Spleen (tissue), 13 donors: ENCODE measurements at places on chromosomes 5 and 9.

GRCh38 chr5:53512539-53512938, 32.1 kb downstream of the FST start:
- DNase-seq = no peak

GRCh38 chr9:129352146-129352865, 174.2 kb upstream of the IER5L start:
- no peak for DNase-seq

GRCh38 chr5:80466669-80467485, 21.0 kb upstream of the FAM151B start:
- no peak for DNase-seq

DNA sequence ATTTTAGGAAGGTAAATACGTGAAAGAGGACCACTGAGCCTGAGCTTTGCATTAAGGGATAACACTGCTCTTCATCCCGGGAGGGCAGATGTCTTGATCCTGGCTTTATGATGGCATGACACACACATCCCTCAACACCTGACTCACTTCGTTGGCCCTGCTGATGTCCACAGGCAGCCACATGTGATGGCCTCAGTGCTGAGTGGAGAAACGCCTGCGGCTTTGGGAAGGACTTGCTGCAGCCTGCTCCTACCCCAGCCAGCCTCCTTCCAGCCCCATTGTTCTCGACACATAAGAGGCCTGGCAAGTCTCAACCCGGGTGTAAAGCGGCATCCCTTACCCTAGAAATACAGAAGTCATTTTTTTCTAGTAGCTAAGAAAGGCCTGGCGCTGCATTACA, 169.0 kb downstream of the SYK start:
- DNase-seq = no peak

DNA sequence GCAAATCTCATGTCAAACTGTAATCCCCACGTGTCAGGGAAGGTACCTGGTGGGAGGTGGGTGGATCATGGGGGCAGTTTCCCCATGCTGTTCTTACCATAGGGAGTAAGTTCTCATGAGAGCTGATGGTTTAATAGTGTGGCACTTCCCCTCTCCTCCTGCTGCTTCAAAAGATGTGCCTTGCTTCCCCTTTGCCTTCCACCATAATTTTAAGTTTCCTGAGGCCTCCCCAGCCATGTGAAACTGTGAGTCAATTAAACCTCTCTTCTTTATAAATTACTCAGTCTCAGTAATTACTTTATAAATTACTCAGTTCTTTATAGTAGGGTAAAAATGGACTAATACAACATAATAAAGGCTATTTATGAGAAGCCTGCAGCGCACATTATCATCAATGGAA, 7.1 kb upstream of the CNTRL start:
- no peak for DNase-seq

DNA sequence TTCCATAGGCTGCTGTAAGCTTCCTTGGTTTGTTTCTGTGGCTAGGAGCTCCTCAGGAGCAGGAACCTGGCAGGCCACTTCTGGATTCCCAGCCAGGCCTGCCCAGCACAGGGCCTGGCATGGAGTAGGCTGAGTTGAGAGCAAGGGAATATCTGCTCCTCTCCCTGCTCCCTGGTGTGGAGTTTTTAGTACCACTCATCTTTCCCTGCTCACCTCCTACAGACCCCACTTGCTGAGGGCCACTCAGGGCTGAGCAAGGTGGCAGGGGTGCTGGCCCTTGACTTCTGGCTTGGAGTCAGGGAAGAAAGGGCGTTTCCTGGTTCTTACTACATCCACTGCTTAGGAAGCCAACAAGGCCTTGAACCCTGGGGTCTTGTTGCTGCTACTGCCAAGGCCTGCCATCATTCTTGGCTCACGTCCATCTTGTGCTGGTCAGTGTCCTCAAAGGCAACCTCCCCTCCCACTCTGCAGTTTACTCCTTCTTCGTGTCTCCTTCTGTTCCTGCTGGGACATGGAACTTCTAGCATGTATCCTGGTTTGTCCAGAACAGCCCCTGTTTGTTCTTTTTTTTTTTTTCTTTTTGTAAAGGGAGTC, 54.9 kb downstream of the PSD2 start:
- DNase-seq = peak; percentile 49

DNA sequence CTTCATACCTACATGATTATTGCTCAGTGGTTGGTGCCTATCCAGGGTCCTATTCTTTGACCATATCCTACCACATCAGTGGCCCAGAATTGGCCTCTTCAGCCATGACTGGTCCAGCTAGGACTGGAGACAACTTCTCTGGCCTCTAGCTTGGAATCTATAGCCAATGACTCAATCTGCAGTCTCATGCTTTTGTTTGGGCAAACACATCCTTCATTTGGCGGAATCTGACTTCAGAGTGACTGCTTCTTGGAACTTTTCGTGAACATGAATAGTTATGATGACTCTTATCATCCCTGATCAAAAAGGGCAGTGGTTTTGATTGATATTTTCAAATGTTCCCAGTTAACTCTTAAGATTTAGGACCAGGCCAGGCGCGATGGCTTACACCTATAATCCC, 134.1 kb downstream of the PAPPA start:
- no peak for DNase-seq

GRCh38 chr5:170885809-170886208, 24.0 kb downstream of the RANBP17 start:
- no peak for DNase-seq

DNA sequence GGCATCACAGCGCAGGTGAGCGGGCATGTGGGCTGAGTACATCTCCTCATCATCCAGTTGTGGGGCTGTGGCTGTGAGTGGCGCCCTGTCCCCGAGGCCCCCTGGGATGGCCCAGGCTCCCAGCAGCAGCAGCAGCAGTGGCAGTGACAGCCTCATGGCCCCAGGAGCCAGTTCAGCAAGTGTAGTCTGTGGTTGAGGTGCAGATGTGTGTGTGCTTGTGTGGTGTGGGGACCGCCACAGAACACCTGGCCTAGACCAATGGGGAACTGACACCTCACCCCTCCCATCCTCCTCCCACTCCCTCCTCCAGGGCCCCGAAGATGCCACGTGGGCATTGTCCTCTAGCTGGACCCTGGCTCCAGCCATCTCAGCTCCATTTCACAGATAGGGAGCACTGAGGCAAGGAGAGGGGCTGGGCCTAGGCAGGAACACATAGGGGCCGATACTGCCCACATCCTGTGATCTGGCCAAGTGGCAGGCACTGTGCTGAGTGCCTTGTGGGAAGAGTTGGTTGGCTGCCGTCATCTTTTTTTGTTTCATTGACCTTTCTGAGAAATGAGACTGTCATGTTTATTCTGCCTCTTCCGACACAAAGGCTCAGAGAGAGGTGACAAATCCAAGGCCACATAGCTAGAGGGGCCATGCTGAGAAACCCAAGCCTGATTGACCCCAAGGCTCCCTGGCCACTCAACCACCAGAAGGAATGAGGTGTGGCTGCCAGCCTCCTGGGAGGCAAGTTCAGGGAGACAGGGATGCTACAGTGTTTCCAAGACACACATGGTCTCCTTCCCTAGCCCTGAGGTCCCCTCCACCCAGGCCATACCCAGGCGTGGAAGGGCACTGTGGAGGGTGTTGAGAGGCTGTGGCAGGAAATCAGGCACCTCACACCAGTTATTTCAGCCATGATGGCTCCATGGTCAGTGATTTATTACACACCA, at the start of gene MZB1:
MZB1 (minus strand) TSS at position 213 of the 938 bp plus-strand sequence; CDS start at position 156, 57 bp downstream.
- DNase-seq = peak; percentile 91

- DNase-seq = no peak
Measured at GRCh38 chr5:170783498-170784247, at the start of gene GABRP. Gene GABRP, plus strand, starts transcription at chr5:170783725. Its CDS starts 4,891 bp downstream, at chr5:170788616.

DNA sequence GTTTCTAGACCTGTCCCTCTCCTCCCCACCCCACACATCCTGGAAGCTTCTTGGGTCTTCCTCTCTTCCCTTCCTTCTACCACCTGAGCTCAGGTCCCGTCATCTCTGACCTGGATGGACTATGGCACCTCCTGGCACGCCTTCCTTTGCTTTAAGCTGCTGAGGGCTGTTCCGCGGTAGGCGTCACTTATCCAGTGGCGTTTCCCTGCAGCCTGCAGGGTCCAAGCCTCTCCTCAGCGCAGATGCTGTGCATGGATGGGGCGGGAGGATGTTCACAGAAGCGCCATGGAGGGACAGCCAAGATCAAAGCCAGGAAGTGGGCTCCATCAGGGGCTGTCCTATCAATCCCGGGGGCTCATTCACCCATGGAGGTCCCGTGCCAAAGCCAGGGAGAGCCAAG, 23.8 kb upstream of the CNOT6 start:
- DNase-seq = peak; percentile 62

- DNase-seq = no peak
Measured at GRCh38 chr9:99101812-99102211, 3.1 kb upstream of the TGFBR1 start.

GRCh38 chr5:115363879-115364278, 67.4 kb upstream of the CCDC112 start:
- DNase-seq = no peak

DNA sequence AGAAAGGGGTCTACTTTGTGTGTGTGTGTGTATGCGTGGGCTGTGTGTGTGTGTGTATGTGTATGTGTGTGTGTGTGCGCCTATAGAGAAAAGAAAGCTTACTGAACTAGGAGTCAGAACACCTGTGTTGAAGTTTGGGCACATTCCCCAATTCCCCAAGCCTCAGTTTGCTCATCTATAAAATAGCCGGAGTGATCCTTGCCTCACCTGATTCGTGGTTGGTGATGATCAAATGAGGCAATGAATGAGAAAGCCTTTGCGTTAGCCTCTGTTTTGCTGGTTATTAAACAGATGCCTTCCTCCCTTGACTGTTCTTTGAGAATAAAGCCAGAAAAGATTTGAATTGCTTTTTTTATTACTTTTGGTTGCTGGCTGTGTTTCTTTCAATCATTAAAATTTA, 20.6 kb downstream of the ABLIM3 start:
- no peak for DNase-seq

- no peak for DNase-seq
Measured at GRCh38 chr5:150757087-150757649, 1.6 kb downstream of the DCTN4 start.

DNA sequence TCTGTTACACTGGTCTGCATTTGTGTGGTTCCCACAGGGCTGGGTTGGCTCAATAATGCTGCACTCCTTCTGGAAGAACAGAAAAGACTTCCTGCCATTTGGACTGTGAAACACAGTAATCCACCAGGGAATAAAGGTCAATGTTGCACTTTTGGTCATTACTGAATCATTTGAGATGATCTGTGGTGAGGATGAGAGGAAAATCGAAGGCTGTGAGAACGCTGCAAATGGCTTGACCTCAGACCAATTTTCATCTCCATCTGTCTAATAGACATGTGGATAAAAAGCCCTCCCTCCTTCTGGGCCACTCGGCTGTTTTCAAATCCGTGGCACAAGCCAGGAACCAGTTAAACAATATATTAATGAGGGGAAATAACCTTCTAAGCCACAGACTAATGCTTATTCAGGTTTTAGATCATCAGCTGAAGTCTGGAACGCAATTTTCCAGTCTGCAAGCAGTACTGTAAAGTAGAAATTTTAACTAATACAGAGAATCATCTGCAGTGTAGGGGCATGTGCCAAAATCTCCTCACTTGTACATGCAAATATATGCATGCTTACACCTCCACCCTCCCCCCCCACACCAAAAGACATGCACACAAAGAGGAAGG, 20.2 kb downstream of the TLE1 start:
- DNase-seq = no peak

- DNase-seq = no peak
Measured at GRCh38 chr5:151799407-151799806, 27.7 kb downstream of the G3BP1 start.
